ENCODE measurements at places on chromosomes 1 and 21.
A peak's percentile ranks its signal among the peaks of the same experiment; 100 is the strongest.

DNA sequence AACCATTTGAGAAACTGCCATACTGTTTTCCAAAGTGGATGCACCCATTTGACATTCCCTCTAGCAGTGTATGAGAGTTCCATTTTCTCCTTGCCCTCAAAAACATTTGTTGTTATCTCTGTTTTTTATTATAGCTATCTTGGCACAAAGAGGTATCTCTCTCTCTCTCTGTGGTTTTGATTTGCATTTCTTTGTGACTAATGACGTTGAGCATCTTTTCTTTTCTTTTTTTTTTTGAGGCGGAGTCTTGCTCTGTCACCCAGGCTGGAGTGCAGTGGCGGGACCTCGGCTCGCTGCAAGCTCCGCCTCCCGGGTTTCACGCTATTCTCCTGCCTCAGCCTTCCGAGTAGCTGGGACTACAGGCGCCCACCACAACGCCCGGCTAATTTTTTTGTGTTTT, 17.4 kb upstream of the ZMYM6 start:
- DNase-seq, result no peak

DNA sequence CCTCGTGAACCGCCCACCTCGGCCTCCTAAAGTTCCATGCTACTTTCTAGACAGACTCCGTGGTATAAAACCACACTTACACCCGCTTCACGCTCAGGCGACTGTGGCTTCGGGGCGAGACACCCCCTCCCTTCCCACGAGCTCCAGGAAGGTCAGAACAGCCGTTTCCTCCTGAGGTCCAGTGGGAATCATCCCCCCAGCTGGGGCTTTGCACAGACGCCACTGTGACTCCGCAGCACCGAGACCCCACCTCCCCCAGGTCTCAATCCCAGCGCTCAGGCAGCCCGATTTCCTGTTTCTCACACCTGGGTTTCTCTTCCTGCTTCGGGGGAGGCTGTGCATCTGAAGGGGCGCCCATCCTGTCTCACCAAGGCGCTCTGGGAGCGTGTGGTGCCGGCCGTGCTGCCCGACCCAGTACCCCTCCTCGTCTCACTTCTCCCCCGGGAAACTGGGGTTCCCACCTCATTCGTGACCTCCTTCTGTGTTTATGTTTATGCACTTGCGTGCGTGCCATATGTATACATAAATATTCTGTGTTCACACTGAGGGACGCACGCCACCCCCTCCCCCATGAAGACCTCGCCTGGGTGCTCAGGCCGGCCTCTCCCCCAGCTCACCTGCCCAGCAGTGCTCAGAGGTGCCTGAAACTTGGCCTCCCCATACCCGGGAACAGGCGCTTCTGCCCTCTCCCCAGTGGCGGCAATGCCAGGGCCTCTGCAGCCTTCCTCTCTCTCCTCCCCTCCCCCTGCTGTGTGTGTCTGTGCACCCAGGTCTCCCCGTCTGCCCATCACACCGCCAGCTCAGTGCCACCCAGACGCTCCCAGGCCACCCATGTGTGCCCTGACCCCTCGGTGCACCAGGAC, 14.6 kb downstream of the SLC35E2B start:
- DNase-seq, result no peak

DNA sequence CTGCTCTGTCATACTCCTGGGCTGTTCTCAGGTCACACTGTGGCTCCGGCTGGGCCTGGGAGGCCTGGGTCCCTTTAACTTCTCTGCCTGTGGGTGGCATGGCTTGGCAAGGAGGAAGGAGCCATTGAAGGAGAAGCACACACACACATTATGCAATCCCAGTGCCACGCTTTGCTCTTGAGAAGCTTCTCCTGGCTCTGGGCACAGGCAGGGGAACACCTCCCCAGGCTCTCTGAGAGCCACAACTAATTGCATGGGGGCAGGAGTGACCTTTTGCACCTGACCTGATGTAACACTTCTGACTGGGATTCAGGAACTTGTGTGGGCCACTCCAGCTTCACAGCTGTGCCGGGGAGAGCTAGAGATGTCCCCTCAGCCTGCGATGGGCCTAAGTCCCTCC, 23.1 kb downstream of the LGR6 start:
- DNase-seq, result no peak

DNA sequence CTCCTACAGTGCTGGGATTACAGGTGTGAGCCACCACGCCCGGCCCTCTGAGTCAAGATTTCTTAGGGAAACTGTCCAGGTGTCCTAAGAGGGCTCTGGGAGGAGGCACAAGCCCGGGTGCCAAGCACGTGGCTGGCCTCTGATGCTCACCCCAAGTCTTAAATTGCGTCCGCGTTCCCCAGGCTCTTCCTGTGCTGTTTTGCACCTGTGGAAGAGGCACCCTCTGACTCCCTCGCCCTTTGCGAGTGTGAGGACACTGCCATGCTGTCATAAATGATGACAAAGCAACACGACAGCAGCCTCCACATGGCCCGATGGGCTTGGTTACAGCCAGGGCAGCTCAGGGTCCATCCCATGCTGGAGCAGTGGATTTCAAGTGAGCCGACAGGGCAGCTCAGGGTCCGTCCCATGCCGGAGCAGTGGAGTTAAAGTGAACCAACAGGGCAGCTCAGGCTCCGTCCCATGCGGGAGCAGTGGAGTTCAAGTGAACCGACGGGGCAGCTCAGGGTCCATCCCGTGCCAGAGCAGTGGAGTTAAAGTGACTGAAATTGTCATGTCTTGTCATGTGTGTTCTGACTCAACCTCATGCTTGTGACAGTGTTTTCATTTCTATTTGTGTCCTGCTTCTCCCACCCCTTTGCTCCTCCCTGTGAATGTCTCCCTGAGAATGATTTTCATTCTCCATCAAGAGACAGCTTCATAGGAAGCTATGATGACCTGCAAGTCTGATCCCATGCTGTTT, 33.9 kb downstream of the PCNT start:
- no peak for DNase-seq

GRCh38 chr1:234851450-234852438, 241.8 kb upstream of the IRF2BP2 start:
- DNase-seq, result no peak

- no peak for DNase-seq
Observed at GRCh38 chr21:35323947-35324346, 274.8 kb upstream of the RUNX1 start.

- no peak for DNase-seq
Observed at GRCh38 chr1:40413527-40414252, 36.6 kb upstream of the ZFP69B start.

DNA sequence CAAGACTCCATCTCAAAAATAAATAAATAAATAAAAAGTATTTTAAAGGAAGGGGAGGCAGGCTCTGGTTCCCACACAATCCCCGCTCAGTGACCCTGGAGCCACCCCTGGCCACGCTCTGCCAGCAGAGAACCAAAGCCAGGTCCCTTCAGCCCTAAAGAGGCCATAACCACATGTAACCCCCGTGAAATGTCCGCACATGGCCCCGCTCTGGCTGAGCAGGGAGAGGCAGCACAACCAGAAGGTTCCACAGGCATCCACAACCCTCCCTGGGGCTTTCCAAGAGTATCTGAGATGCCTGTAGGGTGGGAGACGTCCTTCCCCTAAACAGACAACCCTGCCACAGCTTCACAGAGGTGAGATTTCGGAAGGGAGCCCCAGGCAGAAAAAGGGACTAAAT, 1.4 kb upstream of the ARF1 start:
- DNase-seq, result no peak

DNA sequence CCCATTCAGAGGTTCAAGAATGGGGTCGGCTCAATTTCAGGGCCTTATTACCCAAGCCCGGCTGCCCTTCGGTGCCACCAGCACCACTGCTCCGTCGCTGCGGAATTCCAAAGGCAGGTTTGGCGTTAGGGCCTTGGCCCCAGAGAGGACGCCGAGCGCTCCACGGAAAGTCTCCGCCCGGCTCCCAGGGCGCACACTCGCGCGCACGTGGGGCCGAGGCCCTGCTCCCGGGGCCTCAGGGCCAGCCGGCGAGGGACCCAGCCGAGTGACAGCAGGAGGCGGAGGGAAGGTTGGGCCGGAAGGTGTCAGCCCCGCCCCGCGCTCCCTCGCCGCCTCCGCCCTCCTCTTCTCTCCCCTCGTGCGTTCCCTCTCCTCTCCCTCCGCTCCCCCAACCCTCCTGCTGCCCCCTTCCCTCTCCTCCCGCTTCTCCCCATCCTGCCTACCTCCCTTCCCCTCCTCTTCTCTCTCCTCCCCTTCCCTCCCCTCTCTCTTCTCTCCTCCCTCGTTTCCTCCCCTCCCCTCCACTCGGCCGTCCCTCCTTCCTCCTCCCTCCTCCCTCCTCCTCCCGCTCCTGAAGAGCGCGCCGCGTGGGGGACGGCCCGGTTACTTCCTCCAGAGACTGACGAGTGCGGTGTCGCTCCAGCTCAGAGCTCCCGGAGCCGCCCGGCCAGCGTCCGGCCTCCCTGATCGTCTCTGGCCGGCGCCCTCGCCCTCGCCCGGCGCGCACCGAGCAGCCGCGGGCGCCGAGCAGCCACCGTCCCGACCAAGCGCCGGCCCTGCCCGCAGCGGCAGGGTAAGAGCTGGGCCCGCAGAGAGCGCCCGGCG, at the start of gene ETS2:
Gene ETS2 (plus strand): TSS at position 602 of the 825 bp plus-strand sequence. CDS start 4,106 bp downstream, outside the sequence.
- DNase-seq, result peak; percentile 46

GRCh38 chr1:94884106-94884505, 42.8 kb downstream of the CNN3 start:
- DNase-seq, result no peak

GRCh38 chr1:12186679-12186985, 19.8 kb downstream of the TNFRSF1B start:
- DNase-seq, result no peak

GRCh38 chr1:180786624-180787023, 126.1 kb upstream of the KIAA1614 start:
- no peak for DNase-seq

- DNase-seq, result no peak
Observed at GRCh38 chr21:45048968-45049367, 25.4 kb upstream of the ADARB1 start.

DNA sequence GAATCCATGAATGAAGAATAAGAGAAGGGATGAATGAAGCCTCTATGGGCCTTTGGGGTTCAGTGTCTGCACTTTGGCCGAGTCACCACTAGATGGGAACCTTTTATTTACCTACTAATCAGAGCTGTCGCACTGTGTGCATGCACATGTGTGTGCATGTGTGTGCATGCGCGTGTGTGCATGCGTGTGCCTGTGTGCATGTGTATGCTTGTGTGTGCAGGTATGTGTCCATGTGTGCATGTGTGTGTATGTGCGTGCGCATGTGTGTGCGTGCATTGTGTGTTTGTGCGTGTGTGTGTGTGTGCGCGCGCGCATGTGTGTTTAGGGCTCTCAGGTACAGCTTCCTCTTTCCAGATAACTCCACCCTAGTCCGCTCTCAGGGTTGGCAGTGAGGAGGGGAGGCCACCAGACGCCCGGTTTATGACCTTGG, 20.4 kb upstream of the UBXN10 start:
- no peak for DNase-seq

DNA sequence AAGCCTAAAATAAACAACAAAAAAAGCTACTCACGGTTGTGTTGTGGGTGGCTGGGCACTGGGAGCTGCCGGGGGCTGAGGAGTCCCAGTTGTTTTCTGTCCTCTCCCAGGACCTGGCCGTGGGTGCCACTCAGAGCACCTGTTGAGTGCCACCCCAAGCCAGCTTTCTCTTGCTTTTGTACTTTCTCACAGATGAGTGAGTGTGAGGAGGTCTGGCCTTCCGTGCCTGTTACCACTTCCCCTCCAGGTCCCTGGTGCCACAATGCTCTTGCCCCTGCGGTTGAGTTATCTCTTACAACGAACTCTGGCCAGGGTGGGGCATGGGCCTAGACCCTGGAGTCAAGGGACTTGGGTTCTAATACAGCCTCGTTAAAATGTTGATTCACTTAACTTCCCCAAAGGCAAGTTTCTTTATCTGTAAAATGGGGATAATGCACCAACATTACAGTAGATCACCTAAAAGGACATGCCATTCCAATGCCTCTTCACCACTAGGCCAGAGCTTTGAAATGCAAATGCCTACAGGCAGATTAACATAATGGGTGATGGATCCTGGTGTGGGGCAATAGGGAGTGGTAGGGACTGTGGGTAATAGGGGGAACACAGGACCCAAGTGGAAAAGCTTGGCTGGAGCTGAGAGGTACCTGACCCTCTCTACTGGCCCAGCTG, at the start of gene CNR2:
Gene CNR2 (minus strand): TSS at position 151 of the 669 bp plus-strand sequence. CDS start 37,745 bp downstream, outside the sequence.
- DNase-seq, result no peak

DNA sequence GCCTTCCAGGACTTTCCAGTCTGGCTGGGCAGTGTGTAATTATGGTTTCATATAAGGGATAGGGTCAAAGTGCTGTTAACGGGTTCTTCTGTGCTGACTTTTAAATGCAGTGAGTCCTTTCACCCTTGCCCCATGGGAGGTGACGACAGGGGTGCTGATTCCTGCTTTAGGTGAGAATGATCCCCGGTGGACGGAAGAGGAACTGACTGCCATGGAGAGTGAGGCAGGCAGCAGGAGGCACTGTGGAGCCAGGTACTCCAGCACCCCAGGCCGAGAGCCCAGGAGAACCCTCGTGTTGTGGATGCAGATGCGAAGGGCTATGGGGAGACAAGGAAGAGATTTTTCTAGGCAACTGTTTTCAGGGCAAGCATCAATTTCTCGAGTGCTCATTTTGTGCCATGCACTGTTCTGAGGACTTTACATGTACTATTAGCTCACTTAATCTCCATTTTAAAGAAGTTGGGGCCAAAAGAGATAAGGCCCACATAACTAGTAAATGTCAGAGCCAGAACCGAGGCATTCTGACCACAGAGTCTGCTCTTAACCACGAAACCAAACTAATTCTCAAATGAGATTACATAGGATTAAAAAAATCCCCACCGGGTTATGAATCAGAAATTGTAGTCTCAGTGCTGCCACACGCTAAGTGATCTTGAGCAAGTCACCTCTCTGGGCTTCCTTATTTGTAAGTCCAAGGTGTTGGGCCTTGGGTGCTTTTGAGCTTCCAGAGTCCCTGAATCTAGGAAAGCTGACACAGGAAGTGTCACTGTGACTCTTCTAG, 28.2 kb downstream of the STPG1 start:
- DNase-seq, result no peak

DNA sequence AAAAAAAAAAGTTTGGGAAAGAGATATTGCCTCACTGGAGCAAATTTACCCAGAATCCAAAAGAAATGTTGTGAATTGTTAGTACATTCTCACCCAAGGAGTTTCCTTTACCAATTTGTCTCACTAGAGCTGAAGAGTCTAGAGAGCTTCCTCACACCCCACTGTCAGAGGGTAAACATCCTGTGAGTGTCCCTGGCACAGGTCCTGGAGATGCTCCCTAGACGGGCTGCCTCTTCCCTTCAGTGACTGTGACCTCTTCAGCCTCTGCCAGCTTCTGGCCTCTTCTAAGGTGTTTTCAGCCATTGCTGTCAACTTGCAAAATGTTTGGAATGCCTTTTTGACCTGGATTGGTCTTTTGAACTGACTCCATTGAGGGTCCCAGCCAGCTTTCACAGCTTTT, 159.4 kb downstream of the DHRS3 start:
- no peak for DNase-seq

Measured in NCI-H1417 treated with DMSO at 0.1 percent for 48 hours (cell line).